Stimulated activated CD4-positive, alpha-beta T cell treated with anti-CD3 and anti-CD28 coated beads, Interleukin-1b, Interleukin-23, amount 100 ng/mL, for 1 hour (primary cell): ENCODE measurements at places on chromosomes 11 and 22.

GRCh38 chr22:49367041-49367697 lies 460.5 kb downstream of the BRD1 start:
- no peak for DNase-seq

DNA sequence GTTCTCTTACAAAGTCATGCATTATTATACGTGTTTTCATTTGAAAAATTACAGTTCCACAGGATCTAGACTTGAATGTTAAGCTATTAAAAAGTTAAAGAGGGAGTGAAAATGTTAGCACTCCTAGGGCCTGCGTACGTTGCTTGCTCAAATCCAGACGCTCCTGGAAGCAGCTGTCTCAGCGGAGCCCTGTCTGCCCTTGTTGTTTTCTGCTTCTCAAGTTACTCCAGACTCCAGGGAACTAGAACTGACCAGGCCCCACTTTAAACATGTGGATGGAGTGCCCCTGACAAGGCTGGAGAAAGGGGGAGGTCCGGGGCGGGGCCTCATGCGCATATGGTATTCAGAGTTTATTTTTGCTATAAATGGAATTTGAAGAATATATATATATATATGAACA lies 9.6 kb downstream of the PARVB start:
- DNase-seq = no peak

GRCh38 chr11:63586451-63587166 lies 23.4 kb upstream of the PLAAT2 start:
- DNase-seq = no peak

DNA sequence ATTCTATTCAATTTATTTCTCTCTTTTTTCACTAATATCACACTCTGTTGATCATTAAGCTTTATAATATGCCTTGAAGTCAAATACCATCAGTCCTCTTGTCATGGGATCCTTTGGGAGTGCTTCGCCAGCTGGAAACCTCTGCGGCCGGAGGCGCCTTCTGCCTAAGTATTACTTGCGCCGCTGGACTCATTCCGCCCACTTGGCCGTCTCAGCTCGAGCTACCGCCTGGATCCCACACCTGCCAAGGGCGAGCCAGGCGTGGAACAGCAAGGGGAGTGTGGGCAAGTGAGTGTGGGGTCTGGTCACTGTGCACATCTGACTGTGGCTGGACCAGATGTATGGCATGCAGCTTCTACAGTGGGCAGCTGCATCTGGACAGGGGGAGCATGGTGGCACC lies 9.1 kb upstream of the MAP6 start:
- no peak for DNase-seq

GRCh38 chr11:112962579-112963367 lies 1.6 kb downstream of the NCAM1 start:
- DNase-seq = no peak

DNA sequence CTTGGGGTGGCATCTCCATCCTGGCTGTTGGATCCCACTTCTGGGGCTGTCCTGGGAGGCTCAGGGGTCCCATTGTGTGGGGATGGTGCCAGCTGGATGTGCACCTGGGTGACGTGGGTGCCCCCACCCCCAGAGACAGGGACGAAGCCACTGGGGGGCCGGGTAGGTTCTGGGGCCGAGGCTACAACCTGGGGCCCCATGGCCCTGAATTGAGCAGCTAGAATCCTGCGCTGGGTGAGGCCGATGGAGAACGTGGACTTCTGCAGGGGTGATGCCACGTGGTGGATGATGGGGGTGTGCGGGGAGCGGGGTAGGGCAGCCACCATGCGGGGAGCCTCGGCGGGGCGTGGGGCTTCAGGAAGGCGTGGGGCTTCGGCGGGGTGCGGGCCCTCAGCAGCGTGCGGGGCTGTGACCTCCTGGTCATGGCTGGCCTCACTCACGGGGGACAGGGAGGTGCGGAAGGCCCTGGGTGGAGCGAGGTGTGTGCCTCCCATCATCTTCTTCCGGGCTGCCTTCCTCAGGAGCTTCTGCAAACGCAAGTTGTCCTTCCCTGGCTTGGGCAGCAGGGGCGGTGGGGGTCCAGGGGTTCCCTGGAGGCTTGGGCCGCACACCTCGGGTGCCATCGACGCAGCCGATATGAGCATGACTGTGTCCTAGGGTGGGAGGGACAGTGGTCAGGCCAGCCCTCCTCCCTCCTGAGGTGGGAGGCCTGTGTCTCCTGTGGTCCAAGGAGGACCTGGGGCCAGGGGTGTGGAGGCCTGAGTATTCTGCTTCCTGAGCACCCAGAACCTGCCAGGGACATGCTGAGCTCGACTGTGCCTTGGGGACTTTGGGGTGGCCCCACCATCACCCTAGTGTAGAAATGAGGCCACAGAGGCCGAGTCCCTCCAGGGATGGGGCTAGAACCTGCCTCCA lies 1.5 kb downstream of the PRR33 start:
- no peak for DNase-seq

DNA sequence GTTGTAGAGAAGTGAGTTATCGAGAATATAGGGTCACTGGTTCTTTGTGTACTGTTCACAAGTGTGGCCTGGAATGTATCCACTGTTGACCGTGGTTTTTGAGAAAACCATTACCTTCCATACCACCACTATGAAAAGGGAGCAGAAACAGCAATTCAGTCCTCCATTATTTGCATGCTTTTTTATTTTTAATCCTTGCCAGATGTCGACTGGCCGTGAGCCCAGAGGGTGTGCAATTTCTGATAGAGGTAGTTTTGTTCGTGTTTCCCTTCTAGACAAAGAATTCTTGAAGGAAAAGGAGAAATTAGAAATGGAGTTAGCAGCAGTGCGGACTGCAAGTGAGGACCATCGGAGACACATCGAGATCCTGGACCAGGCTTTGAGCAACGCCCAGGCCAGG lies 81.7 kb downstream of the AMOTL1 start:
- no peak for DNase-seq

DNA sequence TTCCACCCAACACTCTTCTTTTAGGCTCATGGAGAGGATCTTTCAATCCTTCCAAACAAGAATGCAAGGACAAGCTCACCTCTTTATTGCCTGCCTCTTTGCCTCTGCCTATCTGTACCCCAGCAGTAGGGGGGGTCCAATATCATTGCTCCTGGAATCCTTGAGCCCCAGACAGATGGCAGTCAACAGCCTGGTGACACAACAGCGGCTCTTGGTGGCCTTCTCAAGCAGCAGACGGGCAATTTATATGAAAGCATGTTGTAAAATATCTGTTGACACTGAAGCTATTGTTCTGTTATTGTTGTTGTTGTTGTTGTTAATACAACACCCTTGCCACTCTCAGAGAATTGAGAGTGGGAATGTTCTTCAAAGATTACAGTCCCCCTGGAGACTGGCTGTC lies 480.0 kb upstream of the CADM1 start:
- DNase-seq = no peak

DNA sequence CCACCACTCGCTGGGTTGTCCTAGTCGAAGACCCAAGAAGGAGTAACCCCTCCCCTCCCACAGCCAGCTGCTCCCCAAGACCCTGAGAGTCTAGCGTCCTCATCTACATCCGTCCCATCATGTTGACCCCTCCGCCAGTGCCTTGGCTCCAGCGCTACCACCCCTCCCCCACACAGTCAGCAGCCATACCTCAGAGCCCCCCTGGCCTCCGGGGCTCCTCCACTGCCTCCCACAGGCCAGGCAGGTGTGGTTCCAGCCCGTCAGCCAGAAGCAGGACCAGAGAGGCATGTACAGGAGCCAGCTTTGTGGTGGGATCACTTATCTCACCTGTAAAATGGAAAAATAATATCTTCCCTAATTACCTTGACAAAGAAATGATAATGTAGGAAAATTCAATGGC lies 51.5 kb upstream of the PHF21B start:
- DNase-seq = no peak

DNA sequence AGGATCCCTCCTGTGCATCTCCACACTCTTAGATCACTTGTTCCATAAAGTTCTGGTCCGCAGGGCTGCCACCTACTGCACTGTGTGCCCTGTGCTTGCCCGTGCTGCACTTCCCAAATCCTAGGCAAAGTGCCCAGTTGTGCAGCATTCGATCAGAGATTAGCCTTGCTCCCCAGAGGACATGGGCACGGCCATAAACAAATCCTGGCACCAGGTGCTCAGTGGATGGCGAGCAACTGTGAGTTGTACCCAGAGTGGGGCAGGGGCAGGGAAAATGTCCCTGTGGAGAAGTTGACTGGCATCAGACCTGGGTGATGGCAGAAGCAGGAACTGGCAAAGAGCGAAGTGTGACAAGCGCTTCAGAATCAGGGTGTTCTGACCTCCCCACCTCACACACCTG lies 4.7 kb downstream of the FADS2 start:
- no peak for DNase-seq

DNA sequence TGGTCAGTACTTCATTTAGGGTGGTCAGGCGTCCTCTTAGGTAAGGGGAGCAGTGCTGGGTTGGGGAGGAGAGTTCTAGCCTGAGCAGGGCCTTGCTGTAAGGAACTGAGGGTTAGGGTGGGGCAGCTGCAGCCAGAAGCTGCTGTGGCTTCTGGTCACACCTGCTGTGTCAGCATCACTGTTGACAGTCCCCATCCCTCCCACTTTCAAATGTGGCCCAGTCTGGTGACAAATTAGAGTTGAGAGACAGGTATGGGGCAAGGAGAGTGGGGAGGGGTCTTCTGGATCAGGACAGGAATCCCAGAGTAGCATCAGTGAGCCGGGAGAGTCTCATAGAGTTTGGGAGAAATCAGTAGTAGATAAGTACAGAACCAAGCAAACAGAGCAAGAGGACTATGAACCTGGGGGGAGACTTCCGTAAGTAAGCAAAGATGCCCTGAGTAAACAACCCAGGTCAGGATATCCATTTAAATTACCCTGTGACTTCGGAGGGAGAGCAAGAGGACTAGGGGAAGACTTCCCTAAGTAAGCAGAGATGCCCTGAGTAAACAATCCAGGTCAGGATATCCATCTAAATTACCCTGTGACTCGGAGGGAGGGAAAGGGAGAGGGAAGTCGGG lies 53.7 kb downstream of the PPP6R2 start:
- DNase-seq = no peak

DNA sequence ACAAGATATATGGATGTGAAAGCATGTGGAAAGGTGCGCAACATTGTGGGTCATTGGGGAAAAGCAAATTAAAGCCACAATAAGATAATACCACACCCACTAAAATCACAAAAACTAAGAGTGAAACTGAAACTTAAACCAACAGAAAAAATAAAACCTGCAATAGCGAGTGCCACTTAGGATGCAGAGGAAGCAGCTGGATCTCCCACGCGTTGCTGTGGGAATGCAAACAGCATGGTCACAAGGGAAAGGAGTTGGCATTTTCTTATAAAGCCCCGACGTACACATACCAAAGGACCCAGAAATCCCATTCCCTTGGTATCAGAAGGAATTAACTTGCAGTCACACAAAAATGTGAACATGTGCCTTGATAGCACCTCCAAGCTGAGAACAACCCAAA lies 712.0 kb downstream of the TBC1D22A start:
- DNase-seq = no peak

DNA sequence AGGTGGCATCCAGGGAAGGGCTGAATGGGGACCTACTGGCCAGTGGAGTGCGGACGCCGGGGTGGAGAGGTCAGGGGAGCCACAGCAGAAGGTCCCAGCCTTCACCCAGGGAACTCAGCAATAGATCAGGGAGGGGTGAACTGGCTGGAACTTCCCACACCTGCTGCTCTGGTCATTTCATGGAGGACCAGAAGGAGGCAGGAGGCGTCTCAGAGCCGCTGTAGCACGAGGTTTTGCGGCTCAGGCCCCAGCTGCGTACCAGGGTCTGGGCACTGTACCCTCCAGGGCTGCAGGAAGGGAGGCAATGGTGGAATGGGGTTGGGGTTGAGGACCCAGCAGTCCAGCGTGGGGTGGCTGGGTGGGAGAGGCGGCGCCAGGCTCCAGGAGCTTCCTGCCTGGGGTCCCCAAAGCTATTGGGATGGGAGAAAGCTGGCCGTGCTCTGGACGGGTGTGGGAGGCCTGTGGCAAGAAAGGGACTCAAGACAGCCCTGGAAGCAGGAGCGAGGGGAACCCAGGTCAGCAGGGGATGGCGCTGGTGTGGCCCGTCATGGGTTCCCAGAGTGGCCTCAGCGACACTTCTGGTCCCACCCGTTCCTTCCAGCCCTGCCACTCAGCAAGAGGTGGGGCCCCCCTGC lies 20.2 kb upstream of the BRSK2 start:
- DNase-seq = no peak

DNA sequence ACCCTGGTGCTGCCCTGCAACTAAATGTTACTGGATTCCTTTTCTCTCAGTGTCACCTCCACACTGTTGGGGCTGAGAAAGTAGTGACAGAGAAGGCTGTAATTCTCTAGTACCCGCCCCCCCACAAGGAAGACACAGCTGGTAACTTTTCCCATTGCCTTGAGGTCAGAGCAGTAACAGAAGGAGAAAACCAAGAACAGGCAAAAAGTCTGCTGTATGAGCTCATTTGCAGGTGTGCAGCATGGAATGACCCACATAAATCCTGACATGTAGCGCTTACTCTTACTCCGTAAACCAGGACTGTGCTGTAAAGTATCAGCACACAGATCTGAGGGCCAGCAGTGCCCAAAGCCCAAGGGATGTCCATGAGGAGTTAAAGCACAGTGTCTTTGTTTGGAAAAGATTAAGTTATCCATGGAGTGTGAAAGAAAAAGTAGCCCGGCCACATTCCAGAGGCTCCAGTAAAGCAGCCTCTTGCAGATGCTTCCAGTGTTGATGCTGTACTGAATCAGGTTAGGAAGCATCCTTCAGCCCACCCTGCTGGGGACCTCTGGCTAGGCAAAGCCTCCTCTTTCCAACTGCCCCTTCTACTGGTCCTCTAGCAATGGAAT lies 120.7 kb downstream of the PLEKHA7 start:
- no peak for DNase-seq

DNA sequence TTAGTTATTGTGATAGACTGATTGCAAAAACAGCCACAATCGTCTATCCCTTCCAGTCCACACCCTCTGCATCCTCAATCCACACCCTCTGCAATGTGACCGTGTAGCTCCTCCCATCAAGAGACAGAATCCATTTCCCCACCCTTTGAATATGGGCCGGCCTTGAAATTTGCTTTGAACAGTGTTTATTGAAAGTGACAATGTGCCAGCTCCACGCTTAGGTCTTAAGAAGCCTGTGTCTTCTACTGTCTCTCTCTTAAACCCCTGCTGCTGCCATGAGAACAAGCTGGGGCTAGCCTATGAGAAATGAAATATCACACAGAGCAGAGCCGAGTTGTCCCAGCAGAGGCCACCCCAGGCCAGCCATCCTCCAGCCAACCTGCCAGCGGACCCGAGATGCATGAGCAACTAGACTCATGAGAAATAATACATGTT lies 22.3 kb upstream of the MICAL2 start:
- DNase-seq = no peak

DNA sequence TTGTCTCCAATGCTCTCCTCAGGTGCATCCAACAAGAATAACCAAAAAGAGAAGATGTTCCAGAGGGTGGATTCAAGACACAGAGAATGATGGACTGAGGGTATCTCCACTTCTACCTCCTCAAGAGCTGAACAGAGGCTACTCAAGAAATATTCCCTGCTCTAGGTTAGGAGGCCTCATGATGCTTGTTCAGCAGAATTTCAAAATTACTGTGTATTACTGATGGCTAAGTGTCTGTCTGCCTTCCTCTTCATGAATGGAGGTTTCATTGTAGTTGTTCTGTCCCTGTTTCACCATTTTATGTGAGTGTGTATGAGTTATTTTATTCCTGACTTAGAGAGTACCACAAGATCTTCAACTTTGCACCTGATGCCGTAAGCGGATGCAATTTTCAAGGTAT lies 76.8 kb downstream of the JRKL start:
- DNase-seq = no peak

GRCh38 chr11:41878095-41878494 lies 418.6 kb upstream of the LRRC4C start:
- DNase-seq = no peak
